ENCODE measurements at places on chromosomes 12 and 14.

GRCh38 chr12:78864870-78865463 lies 393 bp downstream of the SYT1 start:
- DNase-seq = no peak
- no peak overlapping the region for H3K27ac ChIP-seq
- no peaks in the 10 kb centered on the region for H3K4me1 ChIP-seq
- peaks cover 3% of the 10 kb centered on the region for H3K36me3 ChIP-seq
- no peaks in the 10 kb centered on the region for H3K27me3 ChIP-seq
- no peak overlapping the region for H3K4me3 ChIP-seq

DNA sequence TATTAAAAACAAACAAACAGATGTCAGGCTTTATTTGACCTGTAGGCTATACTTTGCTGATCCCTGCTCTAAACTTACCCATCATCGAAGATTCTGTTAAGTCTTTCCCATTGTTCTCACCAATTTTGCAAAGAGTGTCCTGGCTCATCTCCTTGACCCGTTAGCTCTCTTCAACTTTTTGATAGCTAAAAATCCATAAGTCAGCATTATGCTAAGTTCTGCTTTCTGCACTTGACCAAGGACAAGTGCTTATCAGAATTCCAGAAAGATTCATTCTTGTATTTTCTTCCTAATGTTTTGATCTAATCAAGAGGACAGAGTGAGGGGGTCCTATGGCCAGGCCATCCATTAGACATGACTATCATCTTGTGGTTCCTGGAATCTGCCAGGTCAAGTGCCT lies 503.5 kb downstream of the FUT8 start:
- peaks cover 22% of the 10 kb centered on the region for H3K4me1 ChIP-seq
- H3K4me3 ChIP-seq = no peak overlapping the region
- H3K36me3 ChIP-seq = no peaks in the 10 kb centered on the region
- H3K27me3 ChIP-seq = no peaks in the 10 kb centered on the region
- no peak for DNase-seq

GRCh38 chr12:52566847-52567291 lies 6.8 kb downstream of the KRT74 start:
- H3K4me1 ChIP-seq = peaks cover 31% of the 10 kb centered on the region
- H3K27ac ChIP-seq = peak overlapping the region; percentile 97
- no peaks in the 10 kb centered on the region for H3K27me3 ChIP-seq
- peaks cover 6% of the 10 kb centered on the region for H3K36me3 ChIP-seq
- peak; percentile 77 for DNase-seq
- peak overlapping the region; percentile 65 for H3K4me3 ChIP-seq

DNA sequence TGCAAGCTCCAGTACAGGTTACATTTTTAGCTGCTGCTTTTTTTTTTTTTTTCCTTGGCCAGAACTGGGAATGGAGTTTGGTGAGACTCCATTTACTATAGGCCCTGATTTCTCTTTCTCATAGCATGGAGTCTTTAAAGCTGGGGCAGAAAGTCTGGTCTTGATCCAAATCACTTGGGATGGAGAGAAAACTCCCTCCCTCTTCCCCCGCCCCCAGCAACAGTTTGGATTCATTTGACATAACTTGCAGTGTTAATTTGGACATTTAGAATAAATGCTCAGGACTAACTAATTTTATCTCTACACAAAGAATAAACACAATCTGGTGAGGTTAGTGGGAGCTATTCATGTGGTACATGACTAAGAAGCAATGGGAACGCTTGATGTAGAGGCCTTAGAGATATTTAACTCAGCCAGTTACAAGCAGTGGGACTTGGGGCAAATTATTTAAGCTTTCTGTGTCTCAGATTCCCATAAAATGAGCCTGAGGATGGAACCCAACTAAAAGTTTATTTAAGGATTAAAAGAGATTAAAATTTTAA lies 107.3 kb upstream of the ARHGAP5 start:
- no peak overlapping the region for H3K27ac ChIP-seq
- peaks cover 12% of the 10 kb centered on the region for H3K27me3 ChIP-seq
- H3K4me3 ChIP-seq = no peak overlapping the region
- no peak for DNase-seq
- no peaks in the 10 kb centered on the region for H3K36me3 ChIP-seq

GRCh38 chr14:77897374-77897773 lies 97.5 kb downstream of the ADCK1 start:
- no peaks in the 10 kb centered on the region for H3K4me1 ChIP-seq
- H3K36me3 ChIP-seq = no peaks in the 10 kb centered on the region
- no peak overlapping the region for H3K4me3 ChIP-seq
- no peak for DNase-seq

DNA sequence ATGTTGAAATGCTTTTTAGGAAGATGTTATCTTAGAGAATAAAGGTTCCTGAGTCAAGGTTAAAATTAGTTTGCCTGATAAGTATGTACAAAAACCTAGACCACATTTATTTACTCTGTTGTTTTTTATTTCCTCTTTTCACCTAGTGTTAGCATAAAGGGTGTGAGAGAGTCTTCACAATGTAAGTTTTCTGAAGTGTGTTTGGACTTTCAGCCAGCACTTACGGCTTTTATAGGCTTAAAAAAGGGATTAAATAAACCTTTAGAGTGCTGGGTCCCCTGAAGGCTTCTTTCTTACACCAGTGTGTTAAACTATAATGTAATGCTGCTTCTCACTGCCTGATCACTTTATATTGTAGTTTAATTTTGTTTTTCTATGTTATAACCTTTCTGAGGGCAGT lies 27.2 kb downstream of the ARHGAP5 start:
- H3K27ac ChIP-seq = no peak overlapping the region
- no peaks in the 10 kb centered on the region for H3K36me3 ChIP-seq
- no peak overlapping the region for H3K4me3 ChIP-seq
- H3K4me1 ChIP-seq = peaks cover 18% of the 10 kb centered on the region
- no peaks in the 10 kb centered on the region for H3K27me3 ChIP-seq
- no peak for DNase-seq

DNA sequence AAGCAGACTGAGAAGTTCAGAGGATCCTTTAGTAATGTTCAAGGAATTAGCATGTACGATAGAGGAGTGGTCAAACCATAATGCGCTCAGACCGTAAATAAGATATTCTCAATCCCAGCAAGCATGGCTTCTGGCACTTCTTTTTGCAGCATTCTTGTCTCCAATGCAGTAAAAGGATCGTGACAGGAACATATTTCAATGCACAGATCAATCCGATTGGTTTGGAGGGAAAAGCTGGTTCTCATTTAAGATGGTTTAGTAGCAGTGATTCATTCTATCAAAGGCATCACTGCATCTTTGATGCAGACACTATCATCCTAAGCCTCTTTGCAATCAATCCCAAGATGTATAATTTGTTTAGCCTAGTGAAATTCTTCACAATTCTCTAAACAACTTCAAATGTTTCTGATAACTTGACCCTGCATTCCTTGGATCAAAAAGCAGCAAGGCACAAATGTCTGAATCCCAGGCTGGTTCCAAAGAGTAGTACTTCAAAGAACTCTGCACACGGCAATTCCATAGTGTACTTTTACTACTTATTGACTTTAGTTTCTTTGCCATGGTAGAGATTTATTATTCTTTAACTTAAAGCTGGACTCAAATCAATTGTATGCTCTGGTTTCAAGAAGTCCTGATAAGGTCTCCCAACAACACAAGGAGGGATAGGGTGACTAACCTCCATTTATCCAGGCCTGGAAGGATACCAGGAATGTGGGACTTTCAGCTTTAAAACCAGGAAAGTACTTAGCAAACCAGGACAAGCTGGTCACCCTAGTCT lies 96.8 kb upstream of the MDM1 start:
- no peak for DNase-seq
- peaks cover 7% of the 10 kb centered on the region for H3K4me1 ChIP-seq
- peaks cover 21% of the 10 kb centered on the region for H3K36me3 ChIP-seq
- no peaks in the 10 kb centered on the region for H3K27me3 ChIP-seq
- no peak overlapping the region for H3K4me3 ChIP-seq

- H3K4me3 ChIP-seq = no peak overlapping the region
- H3K27ac ChIP-seq = no peak overlapping the region
- DNase-seq = no peak
- H3K27me3 ChIP-seq = no peaks in the 10 kb centered on the region
- H3K4me1 ChIP-seq = no peaks in the 10 kb centered on the region
Measured at GRCh38 chr14:91693346-91693745, 38.5 kb downstream of the CATSPERB start.

GRCh38 chr14:32417956-32418552 lies 89.0 kb downstream of the AKAP6 start:
- H3K27me3 ChIP-seq = no peaks in the 10 kb centered on the region
- H3K4me3 ChIP-seq = no peak overlapping the region
- no peaks in the 10 kb centered on the region for H3K4me1 ChIP-seq

GRCh38 chr12:1093166-1093751 lies 102.2 kb downstream of the ERC1 start:
- no peak overlapping the region for H3K4me3 ChIP-seq
- H3K27me3 ChIP-seq = no peaks in the 10 kb centered on the region
- no peak overlapping the region for H3K27ac ChIP-seq
- DNase-seq = peak; percentile 56
- no peaks in the 10 kb centered on the region for H3K36me3 ChIP-seq

DNA sequence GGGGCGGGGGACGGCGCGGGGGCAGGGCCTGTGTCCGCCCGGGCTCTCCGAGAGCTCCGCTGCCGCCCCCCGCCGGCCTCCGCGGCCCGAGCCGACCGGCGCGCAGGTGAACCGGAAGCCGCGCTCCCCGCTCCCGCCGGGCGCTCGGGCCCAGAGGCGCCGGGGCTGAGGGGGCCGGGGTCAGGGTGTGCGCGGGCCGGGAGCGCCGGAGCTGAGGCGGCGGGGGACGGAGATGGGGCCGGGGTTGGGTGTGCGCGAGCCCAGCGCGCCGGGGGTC lies 431 bp downstream of the HIP1R start:
- H3K36me3 ChIP-seq = peaks cover 15% of the 10 kb centered on the region
- peak overlapping the region; percentile 95 for H3K27ac ChIP-seq
- H3K4me3 ChIP-seq = peak overlapping the region; percentile 95
- H3K27me3 ChIP-seq = peaks cover 3% of the 10 kb centered on the region
- DNase-seq = no peak

DNA sequence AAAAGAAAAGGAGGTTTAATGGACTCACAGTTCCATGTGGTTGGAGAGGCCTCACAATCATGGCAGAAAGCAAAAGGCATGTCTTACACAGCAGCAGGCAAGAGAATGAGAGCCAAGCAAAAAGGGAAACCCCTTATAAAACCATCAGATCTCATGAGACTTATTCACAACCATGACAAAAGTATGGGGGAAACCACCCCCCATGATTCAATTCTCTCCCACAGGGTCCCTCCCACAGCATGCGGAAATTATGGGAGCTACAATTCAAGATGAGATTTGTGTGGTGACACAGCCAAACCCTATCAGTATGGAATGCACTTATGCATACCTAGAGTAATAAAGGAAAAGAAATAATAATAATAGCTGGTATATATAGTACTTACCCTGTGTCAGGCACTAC lies 4.5 kb upstream of the GLIPR1 start:
- H3K4me3 ChIP-seq = no peak overlapping the region
- peaks cover 20% of the 10 kb centered on the region for H3K4me1 ChIP-seq
- H3K27ac ChIP-seq = no peak overlapping the region

DNA sequence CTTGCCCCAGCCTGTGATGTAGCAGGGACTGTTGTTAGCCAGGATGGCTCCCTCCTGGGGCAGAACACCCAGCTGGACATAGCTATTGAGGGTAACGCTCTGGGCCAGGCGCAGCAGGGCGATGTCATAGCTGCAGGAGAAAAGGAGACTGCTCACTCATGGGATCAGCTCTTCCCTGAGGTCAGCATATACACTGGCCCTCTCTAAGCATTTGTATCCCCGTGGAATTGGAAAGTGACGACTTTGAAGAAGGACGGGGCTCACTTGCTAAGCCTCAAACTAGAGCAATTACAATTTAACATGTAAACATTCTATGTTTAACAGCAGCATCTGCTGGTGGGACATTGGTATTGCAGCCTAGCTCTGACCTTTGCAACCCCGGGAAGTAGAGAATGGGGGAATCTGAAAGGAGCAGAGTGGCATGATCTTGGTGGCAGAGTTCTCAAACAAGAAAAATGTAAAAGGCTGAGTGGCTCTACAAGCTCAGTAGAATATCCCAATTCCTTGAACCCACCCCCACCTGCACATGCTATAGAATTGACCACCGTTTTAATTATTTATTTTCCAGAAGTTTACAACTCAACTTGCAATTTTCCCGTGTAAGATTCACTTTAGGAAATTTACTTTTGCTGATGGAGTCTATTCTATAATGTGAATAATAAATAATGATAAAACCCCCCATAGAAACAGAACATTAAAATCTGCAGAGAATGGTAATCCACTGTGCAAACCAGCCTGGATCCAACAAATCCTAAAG lies 5.0 kb downstream of the CELA1 start:
- H3K27me3 ChIP-seq = no peaks in the 10 kb centered on the region
- peak; percentile 71 for DNase-seq
- peak overlapping the region; percentile 46 for H3K27ac ChIP-seq
- peaks cover 7% of the 10 kb centered on the region for H3K4me1 ChIP-seq

GRCh38 chr14:28949503-28949902 lies 182.9 kb downstream of the FOXG1 start:
- DNase-seq = no peak
- no peak overlapping the region for H3K27ac ChIP-seq
- H3K27me3 ChIP-seq = no peaks in the 10 kb centered on the region
- H3K4me3 ChIP-seq = no peak overlapping the region

GRCh38 chr12:1947081-1947480 lies 28.6 kb upstream of the CACNA2D4 start:
- no peak for DNase-seq
- H3K4me3 ChIP-seq = no peak overlapping the region
- H3K4me1 ChIP-seq = no peaks in the 10 kb centered on the region
- peaks cover 40% of the 10 kb centered on the region for H3K36me3 ChIP-seq
- no peaks in the 10 kb centered on the region for H3K27me3 ChIP-seq

DNA sequence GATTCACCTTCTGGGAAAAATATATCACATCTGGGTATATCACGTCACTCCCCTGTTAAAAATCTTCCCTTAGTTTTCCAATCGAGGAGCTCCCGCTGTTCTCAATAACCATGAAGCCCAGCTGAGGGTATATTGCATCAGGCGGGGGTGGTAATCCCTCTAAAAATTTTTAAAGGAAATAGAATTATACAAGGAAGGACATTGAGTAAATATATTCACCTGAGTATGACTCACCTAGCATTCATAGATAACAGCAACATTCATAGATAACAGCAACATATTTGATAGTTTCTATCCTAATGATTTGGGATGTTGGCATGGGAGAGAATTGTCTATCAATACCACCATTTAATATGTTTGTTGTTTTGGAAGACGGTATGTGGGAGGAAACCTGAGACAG lies 473.6 kb downstream of the RMST start:
- no peaks in the 10 kb centered on the region for H3K36me3 ChIP-seq
- DNase-seq = no peak
- no peak overlapping the region for H3K4me3 ChIP-seq

DNA sequence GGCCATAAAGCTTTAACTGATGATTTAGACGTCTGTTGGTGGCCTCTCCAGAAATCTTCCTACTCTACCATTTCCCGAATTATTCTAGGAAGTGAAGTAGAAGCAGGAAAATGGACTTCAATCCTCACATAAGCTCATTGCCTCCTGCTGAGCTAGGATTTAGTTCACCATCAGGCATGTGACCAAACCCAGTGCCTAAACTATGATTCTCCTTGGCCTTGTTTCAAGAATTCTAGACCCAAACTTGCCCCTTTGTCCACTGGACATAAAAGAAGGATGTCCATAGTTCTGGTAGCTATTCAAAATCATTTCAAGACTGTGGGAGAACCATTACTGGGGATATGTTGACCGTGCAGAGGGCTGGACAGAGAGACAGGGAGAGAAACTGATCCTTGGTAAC lies 105.8 kb downstream of the C12orf50 start:
- no peaks in the 10 kb centered on the region for H3K4me1 ChIP-seq
- no peaks in the 10 kb centered on the region for H3K27me3 ChIP-seq
- H3K27ac ChIP-seq = no peak overlapping the region
- DNase-seq = no peak
- no peaks in the 10 kb centered on the region for H3K36me3 ChIP-seq

GRCh38 chr14:104903990-104904389 lies 20.7 kb upstream of the PLD4 start:
- H3K36me3 ChIP-seq = no peaks in the 10 kb centered on the region
- DNase-seq = no peak
- peaks cover 3% of the 10 kb centered on the region for H3K4me1 ChIP-seq
- peaks cover 41% of the 10 kb centered on the region for H3K27me3 ChIP-seq
- H3K27ac ChIP-seq = no peak overlapping the region
